ENCODE measurements at places on chromosomes 3 and 15.

DNA sequence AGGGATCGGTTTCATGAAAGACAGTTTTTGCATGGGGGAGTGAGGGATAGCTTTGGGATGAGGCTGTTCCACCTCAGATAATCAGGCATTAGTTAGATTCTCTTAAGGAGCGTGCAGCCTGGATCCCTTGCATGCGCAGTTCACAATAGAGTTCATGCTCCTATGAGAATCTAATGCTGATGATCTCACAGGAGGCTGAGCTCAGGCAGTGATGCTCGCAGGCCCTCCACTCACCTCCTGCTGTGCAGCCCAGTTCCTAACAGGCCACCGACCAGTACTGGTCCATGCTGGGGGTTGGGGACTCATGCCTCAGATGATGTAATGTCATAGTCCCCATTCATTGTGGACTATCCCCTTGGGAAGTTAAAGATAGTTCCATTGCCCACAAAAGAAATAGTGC is 255.8 kb downstream of the CACNA2D3 start:
- no peak for DNase-seq

GRCh38 chr3:124883766-124884473 is 3.2 kb downstream of the ITGB5 start:
- DNase-seq = no peak

DNA sequence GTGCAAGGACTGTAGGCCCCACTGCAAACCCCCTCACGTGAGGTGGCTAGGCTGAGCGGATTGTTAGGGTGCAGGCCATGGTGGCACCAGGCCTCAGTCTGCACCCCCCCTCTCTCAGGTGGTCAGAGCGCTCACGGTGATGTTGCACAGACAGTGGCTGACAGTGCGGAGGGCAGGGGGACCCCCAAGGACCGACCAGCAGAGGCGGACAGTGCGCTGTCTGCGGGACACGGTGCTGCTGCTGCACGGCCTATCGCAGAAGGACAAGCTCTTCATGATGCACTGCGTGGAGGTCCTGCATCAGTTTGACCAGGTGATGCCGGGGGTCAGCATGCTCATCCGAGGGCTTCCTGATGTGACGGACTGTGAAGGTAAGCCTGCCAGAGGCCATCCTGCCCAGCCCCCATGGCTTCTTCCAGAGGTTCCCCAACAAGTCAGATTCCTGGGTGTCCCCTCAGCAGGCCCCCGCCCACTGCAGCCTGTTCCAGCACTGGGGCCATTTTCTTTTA is 18.2 kb downstream of the ATRIP start:
- DNase-seq = no peak

DNA sequence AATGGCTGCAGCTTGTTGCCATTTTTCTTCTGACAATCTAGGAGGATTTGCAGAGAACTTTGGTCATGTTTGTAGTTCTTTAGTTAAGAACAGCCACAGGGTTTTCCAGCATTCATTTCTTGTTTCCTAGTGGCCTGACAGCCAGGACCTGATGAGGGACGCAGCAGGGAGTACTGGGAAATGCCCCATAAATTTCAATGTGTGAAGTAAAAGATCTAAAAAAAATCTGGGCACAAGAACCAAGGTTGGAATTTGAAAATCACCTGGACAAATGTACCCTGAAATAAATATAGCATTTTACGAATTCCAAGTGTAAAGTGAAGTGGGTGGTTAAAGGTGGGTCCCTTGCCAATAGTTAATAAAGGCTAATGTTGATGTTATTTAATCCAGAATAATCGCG is 195.0 kb downstream of the ZIC1 start:
- no peak for DNase-seq

DNA sequence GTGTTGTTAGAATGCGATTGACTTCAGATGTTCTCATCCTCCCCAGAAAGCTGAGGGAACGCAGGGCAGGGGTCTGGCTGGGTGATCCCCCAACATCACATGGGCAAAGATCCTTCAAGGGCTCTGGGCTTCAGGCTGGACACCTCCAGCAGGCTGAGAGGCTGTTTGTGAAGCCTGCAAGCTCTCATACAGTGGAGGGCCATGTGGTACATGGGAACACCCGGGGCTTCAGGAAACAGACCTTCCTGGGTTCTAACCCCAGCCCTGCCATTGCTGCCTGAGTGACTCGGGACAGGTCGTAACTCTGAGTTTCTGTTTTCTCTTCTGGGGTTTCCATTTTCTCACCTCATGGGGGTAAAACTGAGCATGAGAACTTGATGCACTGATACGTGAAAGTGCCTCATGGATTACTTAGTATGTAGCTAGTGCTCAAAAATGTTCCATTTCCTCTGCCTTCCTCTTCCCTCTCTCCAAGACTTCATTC is 81.2 kb downstream of the TLE3 start:
- no peak for DNase-seq

GRCh38 chr3:156106721-156107373 is 13.5 kb upstream of the KCNAB1 start:
- no peak for DNase-seq

- peak; percentile 73 for DNase-seq
Measured at GRCh38 chr3:138608322-138609135, at the start of gene FAIM. Gene FAIM (plus strand): TSS chr3:138608771. CDS start chr3:138619727, 10,956 bp downstream.

- no peak for DNase-seq
Measured at GRCh38 chr15:35602836-35603235, 56.9 kb upstream of the DPH6 start.

DNA sequence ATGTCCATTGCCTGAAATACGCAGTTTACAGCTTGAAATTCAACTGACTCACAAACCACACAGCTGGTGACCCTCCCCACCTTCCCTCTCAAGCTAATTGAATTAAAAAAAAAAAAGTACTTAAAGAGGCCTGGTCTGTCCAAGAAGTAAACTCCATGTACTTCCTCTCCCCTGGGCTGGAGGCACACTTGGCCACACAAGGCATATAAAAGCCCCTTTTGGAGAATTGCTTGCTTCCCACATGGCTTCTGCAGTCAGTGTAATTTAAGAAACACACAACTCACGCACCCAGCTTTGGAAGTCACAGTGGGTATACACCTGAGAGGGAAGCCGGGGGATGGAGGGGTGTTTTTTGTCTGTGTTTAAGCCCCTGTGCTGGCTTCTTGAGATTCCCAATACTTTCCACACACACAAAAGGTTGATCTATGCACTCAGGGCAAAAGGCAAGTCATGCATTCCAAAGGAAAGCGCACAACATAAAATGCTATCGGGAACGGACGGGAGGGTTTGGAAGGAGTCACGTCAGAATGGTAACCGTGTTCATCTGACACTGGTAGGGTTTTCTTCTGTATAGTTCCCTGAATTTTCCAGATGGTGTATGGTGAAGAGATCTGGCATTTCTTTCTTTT is 106.6 kb upstream of the ALDH1A3 start:
- no peak for DNase-seq

DNA sequence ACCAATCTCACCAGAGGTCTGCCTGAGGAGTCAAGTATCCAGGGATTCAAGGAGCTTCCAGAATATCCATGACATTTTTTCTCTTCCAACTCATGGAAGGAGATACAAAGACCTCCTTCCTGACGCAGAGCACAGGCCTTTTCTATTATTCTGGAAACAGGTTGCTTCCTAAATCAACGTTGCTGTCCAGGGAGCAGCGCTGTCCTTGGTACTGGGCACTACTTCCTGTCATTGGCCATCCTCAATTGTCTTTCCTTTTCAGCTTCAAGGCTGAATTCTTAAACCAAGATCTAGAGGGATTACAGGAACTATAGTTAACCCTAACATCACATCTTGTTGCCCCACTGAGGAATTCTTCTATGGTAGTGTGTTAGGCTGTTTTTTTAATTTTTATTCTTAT is 50.4 kb upstream of the TBC1D21 start:
- no peak for DNase-seq

- DNase-seq = no peak
Measured at GRCh38 chr15:95998935-95999334, 331.6 kb upstream of the NR2F2 start.

- no peak for DNase-seq
Measured at GRCh38 chr15:85515212-85515611, 134.8 kb downstream of the AKAP13 start.

GRCh38 chr3:185517387-185518130 is 18.7 kb upstream of the TMEM41A start:
- DNase-seq = no peak

Data from activated T-cell treated with anti-CD3 and anti-CD28 coated beads, Interleukin-2, amount 50 U/mL, for 72 hours (primary cell).